ENCODE measurements at places on chromosomes 16 and 17.

DNA sequence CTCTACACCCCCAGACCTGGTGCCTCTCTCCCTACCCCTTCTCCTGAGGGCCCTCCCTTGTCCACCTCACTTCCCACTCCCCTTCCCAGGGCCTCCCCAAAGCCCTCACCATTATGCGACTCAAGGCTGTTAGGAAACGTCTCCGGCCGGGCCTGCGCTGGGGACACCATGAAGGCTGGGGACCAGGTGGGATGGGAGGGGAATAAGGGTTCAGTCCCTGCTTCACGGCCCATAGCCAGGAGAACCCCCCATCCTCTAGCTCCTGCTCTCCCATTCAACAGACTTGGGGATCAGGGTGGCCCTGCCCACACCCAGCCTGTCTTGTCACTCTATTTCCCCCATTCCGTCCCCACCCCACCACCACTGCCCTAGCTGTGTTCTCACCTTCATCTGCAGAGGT lies 2.1 kb downstream of the NEURL4 start:
- DNase-seq = no peak

DNA sequence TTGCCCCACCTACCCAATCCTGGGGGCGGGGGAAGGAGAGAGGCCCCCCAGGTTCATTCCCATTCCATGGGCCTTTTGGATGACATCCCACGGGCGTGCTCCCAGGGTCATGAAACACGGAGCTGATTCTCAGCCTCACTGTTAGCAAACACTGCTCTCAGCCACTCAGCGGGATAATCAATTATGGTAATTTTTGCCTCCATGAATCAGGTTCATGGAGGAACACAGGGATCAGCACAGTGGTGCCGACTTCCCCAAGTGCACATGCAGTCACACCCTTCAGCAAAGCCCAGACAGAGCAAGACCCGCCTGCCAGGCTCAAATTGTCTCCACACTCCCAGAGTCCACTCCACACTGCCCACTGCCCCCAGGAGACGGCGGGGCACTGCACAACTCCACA lies 164.6 kb downstream of the ENGASE start:
- no peak for DNase-seq

DNA sequence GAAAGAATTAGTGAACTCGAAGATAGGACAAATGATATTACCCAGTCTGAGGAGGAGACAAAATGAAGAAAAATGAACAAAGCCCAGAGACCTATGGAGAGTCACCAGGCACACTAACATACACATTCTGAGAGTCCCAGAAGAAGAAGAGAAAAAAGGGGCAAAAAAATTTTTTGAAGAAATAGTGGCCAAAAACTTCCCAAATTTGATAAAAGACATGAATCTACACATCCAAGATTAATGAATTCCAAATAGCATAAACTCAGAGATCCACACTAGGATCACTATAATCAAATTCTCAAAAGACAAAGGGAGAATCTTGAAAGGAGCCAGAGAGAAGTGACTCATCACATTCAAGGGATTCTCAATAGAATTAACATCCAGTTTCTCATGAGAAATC lies 3.4 kb upstream of the OR4D1 start:
- no peak for DNase-seq

DNA sequence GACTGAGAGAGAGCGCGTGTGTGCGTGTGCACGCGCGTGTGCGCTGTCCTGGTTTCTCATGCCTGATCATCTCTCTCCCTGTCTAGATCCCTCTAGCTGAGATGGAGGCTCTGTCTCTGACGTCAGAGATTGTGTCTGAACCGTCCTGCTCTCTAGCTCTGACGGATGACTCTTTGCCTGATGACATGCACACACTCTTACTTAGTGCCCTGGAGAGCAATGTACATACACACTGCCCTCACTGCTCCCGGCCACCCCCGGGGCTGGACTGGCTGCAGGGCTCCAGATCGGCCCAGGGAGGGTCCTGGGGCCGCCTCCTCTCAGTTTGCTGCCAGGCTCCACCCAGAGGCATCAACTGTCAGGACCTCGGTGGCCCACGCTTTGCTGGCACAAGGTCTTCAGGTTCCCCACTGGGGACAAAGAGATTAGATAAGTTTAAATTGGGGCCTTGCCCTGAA lies 13.1 kb upstream of the ABCC3 start:
- no peak for DNase-seq

DNA sequence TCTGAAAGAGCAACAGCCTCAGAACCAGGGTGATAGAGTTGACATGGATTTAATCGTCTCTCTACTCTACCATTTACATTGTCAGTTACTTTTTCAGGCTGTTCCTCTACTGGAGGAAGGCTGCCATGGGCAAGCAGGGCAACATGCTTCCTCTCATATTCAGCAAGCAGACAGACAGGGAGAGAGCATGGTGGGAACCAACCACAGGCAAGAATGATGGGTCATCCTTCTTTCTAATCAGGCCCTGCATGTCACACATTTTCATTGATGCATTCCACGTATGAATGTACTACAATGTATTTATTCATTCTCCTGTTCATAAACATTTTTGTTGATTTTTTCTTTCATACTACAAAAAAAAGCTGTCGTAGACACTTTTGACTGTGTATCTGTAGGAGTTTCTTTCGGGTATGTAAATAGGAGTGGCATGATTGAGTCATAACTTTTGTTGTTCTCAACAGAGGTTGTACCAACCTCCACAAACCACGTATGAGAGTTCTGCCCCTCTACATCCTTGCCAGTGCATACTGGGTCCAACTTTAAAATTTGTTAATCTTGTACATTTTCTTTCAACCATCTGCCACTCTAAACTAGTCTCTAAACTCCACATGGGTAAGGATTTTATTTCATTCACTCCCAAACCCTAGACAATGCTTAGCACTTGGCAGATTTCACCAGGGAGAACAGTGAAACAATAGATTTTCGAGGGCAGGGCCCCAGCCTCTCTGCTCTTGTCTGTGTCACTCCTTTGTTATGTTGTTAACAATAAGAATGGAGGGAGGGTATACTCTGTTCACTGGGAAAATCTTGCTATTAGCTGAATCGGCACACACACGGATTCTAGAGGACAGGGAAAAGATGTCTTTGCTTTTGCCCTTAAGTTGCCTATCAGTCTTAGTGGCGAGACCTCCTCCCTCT lies 58.7 kb downstream of the CMC2 start:
- no peak for DNase-seq

DNA sequence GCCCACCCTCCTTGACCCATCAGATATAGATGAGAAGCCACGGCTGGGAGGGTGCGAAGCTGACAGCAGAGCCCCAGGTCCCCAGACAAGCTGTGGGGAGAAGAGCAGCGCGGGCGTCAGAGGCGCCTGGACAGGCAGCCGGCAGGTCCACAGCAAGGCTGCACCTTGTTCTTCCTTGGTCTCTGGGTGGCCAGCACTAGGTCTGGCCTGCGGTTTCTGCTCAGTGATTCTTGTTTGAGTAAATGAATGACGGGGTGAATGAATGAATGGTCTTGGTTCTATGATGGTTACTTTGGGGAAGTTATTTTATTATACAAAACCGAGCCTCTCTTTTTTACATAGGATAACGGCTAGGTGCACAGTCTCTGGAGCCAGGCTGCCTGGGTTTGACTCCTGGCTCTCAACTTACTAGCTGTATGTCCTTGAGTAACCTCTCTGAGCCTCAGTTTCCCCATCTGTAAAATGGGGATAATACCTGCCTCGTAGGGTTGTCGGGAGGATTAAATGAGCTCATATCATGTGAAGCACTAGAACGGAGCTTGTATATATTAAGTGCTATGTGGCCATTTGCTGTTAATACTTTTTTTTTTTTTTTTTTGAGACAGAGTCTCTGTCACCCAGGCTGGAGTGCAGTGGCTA lies 86.1 kb downstream of the RAB11FIP4 start:
- DNase-seq = no peak

All from heart left ventricle (tissue), 16 donors.